ENCODE measurements at places on chromosomes 5 and 9. TPM values are rescaled to one million over a fixed set of nuclear protein-coding genes. Genes with fewer than 3 reads are reported as not detected.

The PTGR1 gene
- 31.0 TPM for total RNA-seq

The TRAF1 gene
- 7.8 TPM for total RNA-seq

The CDKN2B gene
- 2.9 TPM for total RNA-seq

The GABRA6 gene
- not detected for total RNA-seq

The IFNB1 gene
- total RNA-seq: not detected

The CD72 gene
- 0.46 TPM for total RNA-seq

The KIF4B gene
- not detected for total RNA-seq

The TMEM215 gene
- total RNA-seq: not detected

DNA sequence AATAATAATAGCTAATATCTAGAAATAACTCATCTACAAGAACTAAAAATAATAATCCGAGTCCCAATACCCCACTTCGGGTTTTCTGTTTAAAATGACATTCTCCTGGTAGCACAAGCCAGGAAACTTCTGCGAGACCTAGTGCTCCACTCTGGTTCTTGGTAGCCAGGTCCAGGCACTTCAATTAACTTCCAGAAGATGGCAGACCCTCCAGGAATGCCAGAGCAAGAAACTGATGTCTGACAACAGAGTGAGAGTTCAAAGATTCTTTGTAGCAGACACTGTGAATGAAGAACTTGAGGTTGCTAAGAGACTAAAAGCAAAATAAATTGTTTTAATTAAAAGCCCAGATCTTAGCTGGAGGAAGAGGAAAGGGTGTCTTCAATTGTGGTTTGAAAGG, 1963.3 kb upstream of the CDH9 start:
- no peak for DNase-seq

DNA sequence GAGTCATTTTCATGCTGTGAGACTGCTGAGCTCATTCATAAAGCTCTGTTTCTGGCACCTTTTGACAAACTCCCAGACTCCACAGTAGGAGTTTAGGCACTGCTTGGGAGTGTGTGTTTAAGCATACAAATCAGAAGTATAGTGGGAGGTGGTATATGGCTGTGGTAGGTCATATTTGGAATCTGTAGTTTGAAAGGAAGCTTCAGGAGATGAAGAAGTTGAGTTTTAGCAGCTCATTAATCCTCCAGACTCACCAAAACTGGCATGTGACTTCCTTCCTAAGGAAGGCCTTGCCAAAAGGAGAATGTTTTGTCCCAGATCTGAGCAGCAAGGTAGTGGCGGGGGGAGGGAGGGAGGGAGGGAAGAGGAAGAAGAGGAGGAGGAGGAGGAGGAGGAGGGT, 52.8 kb downstream of the SAXO1 start:
- DNase-seq: no peak

GRCh38 chr5:136768457-136768856, 403.1 kb upstream of the TRPC7 start:
- no peak for DNase-seq

DNA sequence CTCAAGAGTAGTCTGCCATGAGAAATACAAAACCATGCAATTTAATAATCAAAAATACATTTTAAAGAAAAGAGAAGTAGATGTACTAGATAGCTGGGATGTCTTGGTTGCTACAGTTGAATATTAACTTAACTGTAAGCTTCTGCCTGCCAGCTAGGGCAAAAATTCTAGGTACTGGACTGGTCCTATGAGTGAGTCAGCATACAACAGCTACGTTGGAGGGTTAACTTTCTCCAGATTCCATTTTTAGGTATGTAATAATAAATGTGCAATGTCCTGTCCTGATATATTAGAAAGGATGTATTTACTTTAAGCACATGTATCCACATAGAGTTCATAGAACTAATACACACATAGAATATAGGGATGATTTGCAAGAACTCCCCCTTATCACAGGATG, 230.1 kb downstream of the CAAP1 start:
- no peak for DNase-seq

GRCh38 chr5:73792687-73793320, 166.8 kb downstream of the ARHGEF28 start:
- peak; percentile 54 for DNase-seq

DNA sequence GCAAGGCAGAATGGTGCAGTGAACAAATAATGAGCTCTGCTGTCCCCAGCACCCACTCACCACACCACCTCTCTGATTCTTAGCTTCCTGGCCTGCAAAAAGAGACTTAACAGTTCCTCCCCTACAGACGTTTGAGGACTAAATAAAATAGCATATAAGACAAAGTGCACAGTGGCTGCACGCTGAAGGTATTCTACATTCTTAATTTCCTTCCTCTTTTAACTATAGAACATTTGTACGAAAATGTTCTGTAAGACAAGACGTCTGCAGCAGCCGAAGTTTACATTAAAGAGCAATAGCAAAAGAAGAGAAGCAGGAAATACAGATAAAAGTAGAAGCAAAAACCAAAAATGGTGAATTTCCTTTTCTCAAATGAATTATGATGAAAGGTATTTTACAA, 15.7 kb downstream of the FBN2 start:
- no peak for DNase-seq

DNA sequence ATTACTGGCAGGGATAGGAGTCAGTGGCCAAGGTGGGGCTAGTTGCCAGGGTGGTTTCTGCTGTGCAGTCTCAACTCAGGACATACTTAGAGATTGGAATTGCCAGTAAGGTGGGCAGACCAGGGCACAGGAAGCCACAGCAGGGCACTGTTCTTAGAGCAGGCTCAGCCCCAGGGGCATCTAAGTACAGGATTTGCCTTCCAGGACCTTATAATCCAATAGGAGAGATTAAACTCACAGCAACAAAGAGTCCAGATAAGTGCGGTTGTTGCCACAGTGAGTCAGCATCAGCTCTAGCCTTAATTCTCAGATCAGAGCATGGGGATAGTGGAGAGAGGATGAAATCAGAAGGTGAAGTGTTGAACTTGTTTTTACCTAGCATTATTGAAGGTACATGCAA, 265.8 kb upstream of the TRPC7 start:
- no peak for DNase-seq

DNA sequence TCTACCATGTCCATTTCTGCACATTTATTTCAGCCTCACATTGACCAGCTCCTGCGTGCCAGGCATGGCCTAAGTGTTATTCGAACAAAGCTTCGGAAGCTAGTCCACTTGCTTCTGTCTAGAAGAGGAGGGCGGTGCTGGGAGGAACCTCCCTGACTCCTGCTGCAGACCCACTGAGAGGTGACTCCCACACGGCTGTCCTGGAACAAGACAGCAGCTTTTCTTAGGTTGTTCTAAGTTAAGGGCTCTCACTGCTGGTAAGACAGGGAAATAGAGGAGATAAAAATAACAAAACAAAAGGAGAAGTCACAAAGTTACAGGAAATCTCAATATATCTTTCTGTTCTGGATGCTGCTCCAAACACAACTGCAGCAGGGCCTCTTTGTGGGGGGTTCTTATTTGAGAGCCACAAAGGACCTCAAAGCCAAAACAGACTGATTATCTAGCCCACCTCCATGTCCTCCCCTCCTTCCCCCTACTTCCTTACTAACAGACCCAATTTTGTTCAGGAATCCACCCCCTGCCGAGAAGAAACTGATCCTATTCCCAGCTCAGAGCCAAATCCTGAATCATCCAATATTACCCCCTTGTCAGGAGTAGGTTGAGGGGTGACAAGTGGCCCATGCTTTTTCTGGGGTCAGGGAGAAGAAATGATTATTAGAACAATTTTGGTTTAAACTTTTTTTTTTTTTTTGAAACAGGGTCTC, 28.4 kb upstream of the KCNIP1 start:
- no peak for DNase-seq

DNA sequence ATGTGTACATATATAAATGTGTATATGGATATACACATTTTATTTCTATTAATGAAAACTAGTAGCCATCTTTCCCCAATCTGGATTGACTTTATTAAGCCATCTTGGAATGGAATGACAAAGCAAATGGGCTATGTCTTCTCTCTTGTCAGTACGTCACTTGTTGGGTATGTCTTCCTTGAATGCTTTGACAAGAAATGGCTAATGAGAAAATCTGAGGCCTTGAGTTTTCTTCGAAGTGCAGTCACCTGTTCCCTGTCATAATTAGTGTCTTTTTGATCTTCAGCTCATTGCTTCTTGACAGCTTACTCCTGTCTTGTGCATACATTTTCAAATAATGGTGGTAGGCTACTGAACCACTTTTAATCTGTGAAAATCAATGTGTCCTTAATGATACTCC, 243.2 kb upstream of the RGMB start:
- no peak for DNase-seq

DNA sequence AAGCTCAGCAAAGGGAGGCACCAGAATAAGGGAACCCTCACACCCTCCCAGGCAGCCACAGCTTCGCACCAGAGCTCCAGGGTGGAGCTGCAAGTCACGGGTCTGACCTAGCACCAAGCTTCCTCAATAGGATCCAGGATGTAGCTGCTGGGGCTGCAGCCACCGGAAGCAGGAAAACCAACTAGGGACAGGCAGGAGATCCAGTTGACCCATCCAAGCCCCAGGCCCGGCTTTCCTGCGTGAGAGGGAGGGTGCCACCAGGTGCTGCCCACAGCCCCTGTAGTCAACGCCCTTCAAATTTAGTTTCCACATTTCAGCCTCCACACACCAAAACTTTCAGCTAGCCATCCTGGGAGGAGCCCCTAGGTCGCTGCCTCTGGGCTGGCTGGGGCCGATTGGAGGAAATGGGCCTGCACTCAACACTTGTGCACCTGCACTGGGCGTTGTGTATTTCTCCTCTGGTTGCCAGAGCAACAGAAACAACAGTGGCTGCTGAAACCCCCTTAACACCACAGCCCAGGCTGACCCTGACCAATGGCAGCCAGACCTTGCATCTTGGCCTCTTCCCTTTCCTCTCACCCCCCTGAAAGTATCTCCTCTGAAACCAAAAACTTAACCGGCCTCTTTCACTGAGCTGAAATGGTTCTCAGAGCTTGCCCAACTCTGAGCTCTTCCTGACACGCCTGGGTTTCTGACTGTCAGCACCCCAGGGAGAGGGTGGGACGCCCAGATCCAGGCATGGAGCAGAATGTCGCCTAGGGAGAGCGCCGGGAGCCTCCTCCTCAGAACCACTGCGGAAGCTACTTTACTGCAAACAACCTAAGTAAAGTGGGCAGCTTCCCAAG, 226.5 kb upstream of the MAP3K1 start:
- DNase-seq: peak; percentile 86

DNA sequence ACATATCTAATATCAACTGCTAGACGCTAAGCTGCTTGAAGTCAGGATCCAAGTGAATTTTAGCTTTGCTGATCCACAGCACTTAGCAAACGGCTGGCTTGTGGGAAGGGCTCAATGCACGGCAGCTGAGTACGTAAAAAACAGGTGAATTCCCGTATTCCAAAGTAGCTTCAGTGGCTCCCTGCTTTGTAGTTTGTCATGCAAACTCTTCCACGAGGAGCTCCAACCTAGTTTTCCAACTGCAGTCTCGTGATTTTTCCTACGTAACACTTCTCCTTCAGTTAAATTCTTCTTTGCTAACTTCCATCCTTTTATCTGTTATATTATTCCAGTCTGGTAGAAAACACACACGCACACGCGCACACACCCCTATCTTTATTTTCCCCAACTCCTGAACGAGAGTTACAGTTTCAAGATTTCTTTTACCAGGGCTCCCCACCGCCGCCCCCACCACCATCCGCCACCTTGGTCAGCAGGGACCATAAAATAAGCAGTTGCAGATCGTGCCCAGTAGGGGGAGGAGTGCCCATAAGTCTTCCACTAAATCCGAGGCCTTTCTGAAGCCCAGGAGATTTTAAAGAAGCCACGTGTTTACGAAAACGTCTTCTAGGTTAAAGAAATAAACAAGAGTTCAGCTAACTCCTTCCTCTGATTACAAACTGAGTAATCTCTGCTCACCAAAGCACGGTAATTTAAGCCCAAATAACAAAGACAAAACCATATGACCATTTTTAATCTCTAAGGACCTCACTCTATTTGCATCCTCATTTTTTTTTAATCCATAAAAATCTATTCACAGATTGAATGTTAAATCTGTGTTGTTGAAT, 34.8 kb upstream of the TRIO start:
- peak; percentile 51 for DNase-seq

DNA sequence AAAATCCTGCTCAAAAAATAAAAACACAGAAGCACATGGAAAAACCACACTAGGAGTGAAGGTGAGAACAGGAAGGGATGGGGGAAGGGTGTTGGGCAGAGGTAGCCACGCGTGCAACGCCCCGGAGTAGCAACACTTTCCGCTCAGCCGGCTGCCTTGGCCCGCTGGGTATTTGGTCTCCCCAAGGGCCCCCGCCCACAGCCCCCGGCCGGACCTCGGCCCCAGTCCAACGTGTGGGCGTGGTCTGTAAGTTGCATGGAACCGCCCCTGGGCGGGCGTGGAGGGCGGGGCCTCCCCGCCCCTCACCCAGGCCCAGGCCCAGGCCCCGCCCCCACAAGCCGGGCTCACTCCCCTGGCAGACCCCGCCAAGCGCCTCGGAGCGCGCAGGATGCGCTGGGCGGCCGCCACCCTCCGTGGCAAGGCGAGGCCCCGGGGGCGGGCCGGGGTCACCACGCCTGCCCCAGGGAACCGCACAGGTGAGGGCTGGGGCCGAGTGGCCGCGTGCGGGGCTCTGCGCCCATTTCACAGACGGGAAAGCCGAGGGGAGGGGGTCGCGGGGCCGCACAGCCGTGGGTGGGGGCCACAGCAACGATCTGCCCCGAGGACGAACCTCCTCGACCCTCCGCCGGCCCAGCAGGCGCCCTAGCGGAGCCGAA, at the start of gene SUSD3:
SUSD3 (plus strand) TSS at position 347 of the 656 bp plus-strand sequence; CDS start at position 389, 42 bp downstream.
- peak; percentile 62 for DNase-seq

GRCh38 chr5:65796269-65796668, 74.3 kb downstream of the NLN start:
- DNase-seq: no peak

- no peak for DNase-seq
Measured at GRCh38 chr5:95238560-95239325, 46.2 kb downstream of the MCTP1 start.

GRCh38 chr9:125889112-125889475, 141.9 kb downstream of the PBX3 start:
- peak; percentile 35 for DNase-seq

- DNase-seq: no peak
Measured at GRCh38 chr5:141876628-141877355, 1.4 kb downstream of the PCDH1 start.

DNA sequence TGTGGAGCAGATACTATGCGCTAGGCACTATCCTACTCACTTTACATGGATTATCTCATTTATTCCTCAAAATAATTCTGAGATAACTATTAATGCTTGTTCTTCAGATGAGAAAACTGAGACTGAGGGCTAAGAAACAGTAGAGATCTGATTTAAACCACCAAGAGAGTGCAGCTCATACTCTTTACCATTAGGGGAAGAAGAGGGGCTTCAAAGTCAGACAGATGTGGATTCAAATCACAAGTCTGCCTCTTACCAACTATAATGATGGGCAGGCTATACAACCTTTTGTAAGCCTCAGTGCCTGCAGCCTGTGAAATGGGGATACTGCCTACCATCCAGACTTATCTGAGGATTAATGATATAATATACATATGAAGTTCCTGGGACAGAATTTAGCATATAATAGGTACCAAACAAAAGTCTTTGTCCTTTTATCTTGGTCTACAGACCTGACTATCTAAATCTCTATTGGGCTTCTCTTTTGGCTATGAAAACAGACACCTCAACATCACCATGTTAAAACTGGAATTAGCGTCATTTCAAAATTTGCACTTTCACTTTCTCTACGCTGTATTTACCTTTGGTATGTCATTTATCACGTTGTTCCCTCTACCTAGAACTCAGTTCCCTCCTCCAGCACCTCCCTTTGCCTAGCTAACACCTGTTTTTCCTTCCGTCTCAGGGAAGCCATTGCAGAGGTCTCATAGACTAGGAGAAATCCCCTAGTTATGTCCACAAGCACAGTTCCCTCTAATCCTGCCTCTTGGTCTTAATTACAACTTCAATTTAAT, 13.8 kb upstream of the TMEM267 start:
- DNase-seq: no peak

- no peak for DNase-seq
Measured at GRCh38 chr5:151158287-151158661, 695 bp upstream of the ANXA6 start.

All from heart left ventricle (tissue), 16 donors.